ENCODE measurements at places on chromosomes 7 and 10.

GRCh38 chr7:149800169-149800555 lies 26.8 kb upstream of the ZNF467 start:
- DNase-seq = no peak

DNA sequence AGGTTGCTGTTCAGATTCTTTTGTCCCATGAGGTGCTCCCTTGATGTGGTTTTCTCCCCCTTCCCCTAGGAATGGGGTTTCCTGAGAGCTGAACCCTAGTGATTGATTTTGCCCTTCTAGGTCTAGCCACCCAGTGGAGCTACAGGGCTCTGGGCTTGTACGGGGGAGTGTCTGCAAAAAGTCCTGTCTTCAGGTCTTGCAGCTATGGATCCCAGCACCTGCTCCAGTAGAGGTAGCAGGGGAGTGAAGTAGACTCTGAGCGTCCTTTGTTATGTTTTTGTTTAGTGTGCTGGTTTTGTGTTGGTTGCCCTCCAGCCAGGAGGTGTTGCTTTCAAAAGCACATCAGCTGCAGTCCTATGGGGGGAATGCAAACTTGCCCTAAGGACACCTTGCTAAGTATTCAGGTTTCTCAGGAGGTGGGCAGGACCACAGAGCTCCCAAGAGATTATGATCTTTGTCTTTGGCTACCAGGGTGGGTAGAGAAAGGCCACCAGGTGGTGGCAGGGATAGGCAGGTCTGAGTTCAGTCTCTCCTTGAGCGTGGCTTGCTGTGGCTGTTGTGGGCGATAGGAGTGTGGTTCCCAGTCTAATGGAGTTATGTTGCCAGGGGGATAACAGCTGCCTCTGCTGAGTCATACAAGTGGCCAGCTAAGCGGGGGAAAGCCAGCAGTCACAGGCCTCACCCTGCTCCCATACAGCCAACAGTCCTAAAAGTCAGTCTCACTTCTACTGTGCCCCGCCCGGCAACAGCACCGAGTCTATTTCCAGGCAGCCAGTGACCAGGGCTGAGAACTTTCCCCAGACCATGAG lies 92.4 kb upstream of the JCAD start:
- no peak for DNase-seq

GRCh38 chr10:47243356-47243755 lies 56.6 kb upstream of the GDF10 start:
- DNase-seq = no peak

- no peak for DNase-seq
Measured at GRCh38 chr7:94578614-94579013, 69.0 kb downstream of the CASD1 start.

DNA sequence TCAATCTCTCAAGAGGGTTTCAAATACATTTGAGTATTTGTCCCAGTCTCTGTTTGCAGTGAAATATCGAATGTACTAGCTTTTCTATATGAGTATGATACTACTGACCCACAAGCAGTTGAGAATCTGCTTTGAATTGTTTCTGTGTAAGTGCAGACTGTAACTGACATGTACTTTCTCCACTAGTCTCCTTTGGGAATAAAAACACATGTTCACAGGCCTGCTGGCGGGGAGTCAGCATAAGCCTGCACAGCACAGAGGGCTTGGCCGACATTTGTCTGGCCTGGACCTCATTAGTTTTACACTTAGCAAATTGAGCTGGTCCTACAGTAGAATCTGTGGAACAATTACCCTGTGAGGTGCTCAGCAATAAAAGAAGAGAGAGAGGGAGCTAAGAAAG lies 72.6 kb downstream of the ITGB8 start:
- DNase-seq = no peak

- DNase-seq = no peak
Measured at GRCh38 chr10:63464402-63465292, 1.1 kb downstream of the JMJD1C start.

GRCh38 chr7:39811161-39811614 lies 138.9 kb upstream of the CDK13 start:
- no peak for DNase-seq

DNA sequence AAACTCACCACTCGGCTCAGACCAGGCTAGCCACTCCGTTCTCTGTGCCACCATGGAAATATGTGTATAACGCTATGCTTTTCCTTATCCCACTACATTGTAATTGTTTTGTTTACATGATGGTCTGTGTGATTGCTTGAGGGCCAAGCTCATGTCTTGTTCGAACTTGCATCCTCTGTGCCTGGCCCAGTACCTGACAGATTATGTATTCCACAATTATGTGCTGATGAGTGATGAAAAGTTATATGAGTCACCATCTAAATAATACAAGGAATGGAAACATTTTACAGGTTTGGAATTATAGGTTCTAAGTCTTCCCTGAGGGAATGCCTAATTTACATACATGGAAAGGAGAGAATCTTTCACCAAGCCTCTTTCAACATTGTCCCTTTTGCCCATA lies 137.4 kb downstream of the C7orf25 start:
- no peak for DNase-seq

DNA sequence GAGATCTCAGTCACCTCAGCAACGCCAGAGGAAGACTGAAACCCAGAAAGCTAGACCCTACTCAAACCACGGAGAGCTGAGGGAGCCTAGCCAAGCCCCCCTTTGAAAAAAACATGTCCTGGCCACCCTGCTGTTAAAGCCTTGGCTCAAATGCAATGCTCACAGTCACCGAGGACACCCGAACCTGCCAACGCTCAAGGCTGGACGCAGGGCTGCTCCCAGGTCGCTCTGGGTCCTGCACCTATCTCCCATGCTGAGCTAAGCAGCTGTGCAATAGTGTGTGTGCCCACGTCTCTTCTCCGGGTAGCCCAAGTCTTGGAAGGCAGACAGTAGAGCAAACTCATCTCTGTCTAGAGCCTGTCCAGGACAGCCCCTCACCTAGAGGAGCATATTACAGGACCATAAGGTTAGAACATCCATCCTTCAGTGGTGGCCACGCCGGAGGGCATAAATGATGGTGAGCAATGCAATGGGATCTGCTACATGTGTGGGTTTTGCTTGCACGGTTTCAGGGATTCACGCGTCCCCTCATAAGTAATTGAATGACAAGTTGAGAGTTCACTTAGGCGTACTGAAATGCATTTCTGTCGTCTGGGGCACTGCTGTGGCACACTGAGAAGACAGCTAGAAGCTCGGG lies 94.2 kb upstream of the DDC start:
- no peak for DNase-seq

GRCh38 chr10:97538411-97538810 lies 34.2 kb upstream of the ANKRD2 start:
- DNase-seq = no peak

DNA sequence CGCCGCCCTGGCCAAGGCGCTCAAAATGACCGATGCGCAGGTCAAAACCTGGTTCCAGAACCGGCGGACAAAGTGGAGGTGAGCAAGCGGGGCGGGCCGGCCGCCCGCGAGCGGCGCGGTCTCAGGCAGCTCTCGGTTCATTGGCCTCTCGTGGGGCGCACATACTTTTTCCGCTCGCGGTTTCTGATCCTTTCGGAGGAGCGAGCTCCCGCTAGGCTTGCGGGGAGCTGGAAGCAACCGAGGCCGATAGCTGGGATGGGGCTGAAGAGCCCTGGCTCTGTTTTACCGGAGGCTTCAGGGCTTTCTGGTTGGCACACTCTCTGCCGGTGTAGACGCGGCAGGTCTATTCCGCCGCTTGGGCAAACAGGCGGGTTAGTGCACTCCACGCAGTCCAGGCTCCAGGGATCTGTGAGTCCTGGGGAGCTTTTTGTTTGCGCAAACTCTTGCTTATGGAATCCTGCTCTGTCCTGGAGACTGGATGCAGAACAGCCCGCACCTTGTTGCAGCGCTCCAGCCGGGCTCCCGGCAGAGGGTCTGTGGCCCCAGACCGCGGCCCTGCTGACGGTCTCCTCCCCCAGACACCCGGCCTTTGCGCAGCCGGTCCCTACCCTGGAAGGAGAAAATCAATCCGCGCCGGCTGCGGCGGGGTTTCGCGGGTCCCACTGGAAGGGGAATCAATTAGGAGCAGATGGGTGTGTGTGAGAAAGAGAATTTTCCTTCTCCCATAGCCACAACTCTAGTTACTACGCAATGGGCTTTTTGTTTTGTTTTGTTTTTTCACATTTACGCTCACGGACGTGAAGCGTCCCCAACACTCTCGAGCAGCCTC lies 3.4 kb downstream of the TLX1 start:
- DNase-seq = no peak

GRCh38 chr10:90911133-90912051 lies 9.5 kb downstream of the ANKRD1 start:
- peak; percentile 31 for DNase-seq

- DNase-seq = no peak
Measured at GRCh38 chr7:12637819-12638592, 49.4 kb upstream of the ARL4A start.

GRCh38 chr7:122413339-122413738 lies 108.8 kb upstream of the FEZF1 start:
- no peak for DNase-seq
